Activated CD4-positive, alpha-beta T cell treated with anti-CD3 and anti-CD28 coated beads, Interleukin-2, amount 10 ng/mL, durations not matched to agents 24 days and 14 days (primary cell): ENCODE measurements at places on chromosomes 11 and 22.

- DNase-seq, result no peak
Measured at GRCh38 chr11:78253797-78254196, 65.1 kb downstream of the USP35 start.

- no peak for DNase-seq
Measured at GRCh38 chr22:28593299-28593698, 86.3 kb downstream of the TTC28 start.

GRCh38 chr22:35465109-35465701 lies 65.3 kb downstream of the MCM5 start:
- no peak for DNase-seq

GRCh38 chr11:27406498-27407354 lies 43.7 kb upstream of the CCDC34 start:
- DNase-seq, result no peak

DNA sequence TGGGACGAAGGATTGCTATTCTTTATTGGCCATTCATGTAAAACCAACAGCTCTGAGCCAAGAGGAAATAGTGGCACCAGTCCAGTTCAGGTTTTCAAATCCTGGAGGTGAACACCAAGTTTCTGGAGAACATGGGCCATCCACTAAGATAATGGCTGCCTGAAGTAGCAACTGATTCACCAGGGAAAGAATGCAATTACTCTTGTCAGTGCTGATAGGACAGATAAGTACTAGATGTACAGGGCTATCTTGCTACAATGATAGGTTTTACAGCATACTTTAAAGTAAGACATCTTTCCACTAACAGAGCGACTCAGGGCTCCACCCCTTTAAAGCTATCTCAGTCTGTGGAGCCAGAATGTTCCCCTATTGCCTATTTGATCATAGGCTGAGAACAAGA lies 36.8 kb upstream of the APOA1 start:
- no peak for DNase-seq

DNA sequence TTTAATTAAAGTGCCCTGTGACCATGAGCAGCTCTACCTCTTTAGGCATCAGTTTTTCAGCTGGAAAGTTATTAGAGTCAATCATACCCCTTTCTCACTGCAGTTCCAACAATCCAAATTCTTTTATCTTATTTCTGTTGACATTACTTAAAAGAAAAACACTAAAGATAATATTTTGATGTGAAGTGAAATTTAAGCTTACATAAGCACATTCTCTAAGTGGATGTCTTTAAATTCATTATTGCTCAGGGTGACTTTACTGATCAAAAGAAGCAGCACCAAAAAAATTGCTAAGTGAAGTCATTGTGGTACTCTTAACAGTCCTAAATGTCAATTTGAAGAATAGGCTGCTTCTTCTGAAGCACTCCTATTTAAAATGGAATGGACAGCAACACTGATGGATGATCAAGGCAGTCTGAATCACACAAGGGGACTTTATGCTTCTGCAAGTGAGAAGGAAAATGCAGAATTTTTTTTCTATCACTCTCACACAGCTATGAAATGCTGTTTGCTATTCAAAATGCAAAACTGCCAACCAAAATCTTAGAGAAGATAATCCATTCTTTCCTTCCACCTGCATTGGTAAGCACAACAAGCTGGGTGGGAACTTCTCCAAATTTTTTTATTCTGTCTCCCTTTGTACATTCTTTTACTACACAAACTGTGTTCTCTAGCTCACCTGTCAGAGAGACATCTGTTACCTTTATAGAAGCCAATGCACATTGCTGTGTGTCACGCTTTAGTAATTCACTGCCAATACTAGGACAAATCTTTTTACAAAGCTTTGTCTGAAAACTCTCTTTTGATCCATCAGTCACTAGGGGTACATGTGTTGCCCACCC lies 179.9 kb downstream of the GRIA4 start:
- no peak for DNase-seq

DNA sequence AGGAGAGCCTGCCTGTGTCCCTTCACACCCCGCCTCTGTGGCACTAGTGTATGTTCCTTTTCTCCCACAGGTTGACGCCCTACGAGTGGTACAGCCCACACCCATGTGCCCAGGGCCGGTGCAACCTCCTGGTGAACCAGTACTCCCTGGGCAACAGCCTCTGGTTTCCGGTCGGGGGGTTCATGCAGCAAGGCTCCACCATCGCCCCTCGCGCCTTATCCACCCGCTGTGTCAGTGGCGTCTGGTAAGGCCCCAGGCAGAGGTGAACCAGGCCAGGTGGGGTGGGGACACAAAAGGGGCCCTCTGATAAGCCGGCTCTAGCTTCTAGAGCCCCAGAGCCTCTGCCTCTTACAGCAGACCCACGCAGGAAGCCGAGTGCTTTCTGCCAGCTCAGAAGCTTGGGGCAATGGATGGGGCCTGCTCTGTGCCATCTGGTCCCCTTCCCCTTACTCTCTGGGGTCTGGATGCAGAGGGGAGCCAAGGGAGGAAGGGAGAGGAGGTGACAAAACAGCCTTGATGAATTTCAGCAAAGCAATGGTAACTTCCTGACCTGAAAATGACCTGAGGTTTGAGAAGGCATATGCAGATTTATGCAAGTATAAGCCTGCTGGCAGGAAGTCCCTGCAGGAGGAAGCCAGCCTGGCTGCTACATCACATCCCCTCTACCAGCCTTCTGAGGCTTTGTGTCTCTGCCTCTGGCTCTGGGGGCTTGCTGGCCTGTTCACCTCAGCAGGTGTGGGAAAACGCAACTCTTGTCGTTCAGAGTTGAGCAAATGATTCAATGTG lies 67.0 kb upstream of the TBCEL start:
- DNase-seq, result peak; percentile 69

DNA sequence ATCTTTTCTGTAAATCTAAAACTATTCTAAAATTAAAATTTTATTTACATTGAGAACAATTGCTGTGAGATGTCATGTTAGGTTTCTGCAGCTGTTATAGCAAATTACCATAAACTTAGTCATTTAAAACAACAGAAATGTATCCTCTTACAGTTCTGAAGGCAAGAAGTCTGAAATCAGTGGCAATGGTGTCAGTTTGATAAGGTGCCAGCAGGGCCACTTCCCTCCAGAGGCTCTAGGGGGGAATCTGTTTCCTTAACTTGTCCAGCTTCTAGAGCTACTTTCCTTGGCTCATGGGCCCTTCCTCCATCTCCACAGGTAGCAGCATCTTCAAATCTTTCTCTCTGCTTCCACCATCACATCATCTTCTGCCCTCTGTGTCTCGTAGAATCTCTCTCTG lies 23.0 kb downstream of the MOGAT2 start:
- no peak for DNase-seq

- no peak for DNase-seq
Measured at GRCh38 chr11:120704256-120704750, 192.8 kb downstream of the GRIK4 start.

GRCh38 chr11:4054643-4055042 lies 40.0 kb upstream of the RRM1 start:
- no peak for DNase-seq

DNA sequence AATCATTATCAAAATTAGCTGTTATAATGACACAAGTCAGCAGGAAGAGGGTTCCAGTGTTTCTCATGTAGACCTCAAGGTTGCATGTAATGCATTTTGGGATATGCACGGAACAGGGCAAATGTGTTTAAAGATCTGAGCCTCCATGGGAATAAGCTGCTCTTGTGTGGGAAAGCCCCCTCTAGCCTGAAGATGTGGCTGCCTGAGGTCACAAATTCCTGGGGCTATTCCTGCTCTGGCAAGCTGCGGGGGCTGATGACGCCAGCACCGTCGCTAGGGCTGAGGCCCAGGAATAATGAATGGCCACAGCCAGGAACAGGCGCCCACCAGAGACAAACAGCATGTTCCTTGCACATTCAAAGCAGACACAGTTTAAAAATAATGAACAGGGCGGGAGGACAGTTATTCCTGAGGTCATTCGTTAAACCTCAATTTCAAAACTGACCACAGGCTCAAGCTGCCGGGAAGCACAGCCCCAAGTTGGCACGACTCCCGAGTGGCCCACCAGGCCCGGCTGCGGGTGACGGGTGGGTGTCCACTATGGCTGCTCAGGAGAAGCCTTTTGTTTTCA lies 11.7 kb downstream of the OSBPL5 start:
- DNase-seq, result no peak

GRCh38 chr11:130622141-130622542 lies 173.7 kb downstream of the ADAMTS15 start:
- DNase-seq, result no peak

GRCh38 chr11:6931146-6931713 lies 5.0 kb downstream of the ZNF215 start:
- DNase-seq, result no peak

DNA sequence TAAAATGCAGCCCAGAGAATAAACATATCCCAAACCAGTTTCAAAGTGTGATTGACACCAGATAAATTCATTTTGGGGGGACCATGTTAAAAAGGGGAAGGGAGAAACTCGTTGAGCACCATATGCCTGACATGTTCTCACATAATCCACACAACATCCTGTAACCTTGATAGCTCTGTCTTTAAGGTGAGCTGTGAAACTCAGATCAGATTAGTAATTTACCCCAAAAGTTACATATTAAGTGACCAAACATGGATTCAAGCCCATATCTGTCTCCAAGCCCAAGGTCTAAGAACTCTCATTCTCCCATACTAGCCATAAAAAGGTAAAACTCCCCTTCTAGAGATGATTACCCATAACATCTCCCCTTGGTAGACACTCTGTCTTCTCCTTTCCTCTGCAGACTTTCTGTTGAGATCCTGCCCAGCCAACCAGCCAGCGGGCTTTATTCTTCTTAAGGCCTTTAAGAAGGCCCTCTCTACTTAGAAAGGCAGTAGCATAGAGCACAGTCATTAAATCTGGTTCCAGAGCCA lies 150.7 kb downstream of the CCDC34 start:
- no peak for DNase-seq

GRCh38 chr11:125874556-125875124 lies 12.8 kb upstream of the HYLS1 start:
- DNase-seq, result peak; percentile 85

DNA sequence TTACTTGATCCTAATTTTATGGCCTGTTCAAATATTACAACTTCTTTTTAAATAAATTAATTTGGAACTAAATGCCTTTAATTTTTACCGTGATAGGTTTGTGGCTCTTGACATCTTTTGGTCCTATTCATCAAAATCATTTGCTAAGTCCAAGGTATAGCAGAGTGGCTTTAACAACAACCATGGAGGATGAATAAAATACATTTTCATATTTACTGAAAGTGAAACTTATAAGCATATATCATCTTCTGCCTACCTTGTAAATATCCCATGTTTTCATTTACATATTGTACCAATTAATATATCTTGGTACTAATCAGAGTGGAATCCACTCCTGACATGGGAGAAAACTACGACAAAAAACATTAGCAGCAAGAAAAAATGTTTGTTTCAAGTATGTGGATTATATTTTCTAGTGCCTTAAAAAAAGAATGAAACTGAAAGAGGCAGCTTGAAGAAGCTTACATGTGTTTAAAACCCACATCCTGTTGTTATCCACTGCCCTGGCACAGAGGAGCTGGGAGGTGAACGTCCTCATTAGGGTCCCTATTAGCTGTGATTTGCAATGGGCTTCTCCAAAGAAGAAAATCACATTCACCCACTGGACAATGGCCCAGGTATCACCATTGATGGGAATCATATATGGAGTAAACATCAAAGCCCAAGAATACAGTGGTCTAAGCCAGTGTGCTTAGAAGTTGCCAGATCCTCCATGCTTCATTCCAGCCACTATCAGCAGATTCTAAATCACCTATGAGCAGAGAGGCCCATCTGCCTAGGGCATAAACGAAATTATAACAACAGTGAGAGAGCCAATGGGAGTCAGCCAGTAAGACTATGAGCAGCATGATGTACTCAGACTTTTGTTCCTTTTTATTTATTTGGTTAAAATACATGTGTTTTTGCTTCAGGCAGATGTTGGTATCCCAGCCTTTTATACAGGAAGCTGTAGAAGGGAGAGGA lies 84.7 kb downstream of the MAML2 start:
- peak; percentile 86 for DNase-seq

GRCh38 chr11:76674517-76675400 lies 4.2 kb upstream of the LRRC32 start:
- no peak for DNase-seq

DNA sequence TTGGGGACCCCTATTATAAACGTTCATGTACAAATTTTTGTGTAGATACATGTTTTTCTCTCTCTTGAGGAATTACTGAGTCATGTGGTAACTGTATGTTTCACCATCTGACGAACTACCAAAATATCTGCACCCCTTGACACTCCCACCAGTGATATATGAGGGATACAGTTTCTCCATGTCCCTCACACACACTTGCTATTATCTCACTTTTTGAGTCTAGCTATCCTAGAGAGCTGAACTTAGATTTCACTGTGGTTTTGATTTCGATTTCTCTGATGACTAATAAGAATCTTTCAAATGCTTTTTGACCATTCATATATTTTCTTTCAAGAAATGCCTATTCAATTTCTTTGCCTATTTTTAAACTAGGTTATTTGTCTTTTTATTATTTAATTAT lies 200.2 kb downstream of the PGR start:
- DNase-seq, result no peak

DNA sequence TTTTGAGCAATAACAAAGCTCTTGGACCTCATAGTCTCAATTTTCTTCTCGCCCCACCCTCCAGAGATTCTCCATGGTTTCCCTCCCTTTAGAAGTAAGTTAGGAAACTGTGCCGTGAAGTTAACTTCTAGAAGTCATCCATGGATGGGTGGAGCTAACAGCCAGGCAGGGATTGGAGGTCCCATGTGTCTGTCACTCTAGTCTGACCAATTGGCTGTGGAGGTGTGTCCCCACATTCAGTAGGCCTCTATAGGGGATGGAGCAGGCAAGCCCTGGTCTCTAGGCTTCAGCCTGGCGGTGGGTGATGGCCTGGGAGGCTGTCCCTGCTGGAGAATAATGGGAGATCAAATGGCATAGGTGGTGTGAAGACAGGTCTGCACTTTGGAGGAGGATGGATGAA lies 50.7 kb downstream of the TP53I11 start:
- DNase-seq, result peak; percentile 71

- DNase-seq, result no peak
Measured at GRCh38 chr11:99349151-99349673, 328.5 kb downstream of the CNTN5 start.

DNA sequence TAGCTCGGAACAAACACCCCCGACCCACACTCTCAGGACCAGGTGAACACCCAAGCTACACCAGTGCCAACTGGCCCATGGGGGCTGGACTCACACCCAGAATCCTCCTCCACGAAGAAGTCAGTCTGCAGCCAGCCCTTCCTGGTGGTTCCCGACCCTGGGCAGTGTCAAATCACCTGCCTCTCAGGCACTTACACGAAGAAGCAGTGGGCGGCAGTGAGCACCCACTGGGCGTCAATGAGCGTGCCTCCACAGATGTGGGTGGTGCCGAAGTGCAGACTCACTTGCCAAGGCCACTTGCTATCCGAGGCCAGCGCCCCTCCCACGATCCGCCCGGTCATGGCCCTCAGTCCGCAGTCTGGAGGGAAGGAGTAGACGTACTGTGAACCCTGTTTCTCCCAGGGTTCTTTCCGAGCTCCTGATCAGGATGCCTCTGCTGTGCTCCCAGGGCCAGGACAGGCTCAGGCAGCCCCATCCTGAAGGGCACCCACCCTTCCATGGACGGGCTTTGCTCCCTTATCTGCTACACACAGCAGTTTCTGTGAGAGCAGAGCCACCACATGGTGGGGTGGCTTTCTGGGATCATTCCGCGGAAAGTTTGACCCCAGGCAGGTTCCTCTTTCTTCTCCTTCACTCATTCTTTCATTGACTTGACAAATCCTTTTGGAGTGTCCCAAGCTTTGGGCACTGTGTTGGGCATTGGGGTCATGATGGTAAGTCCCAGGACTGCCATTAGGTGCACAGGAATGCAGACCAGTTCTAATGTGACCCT lies 19.4 kb downstream of the TMPRSS13 start:
- no peak for DNase-seq

- DNase-seq, result no peak
Measured at GRCh38 chr11:21485006-21485405, 707.9 kb upstream of the ANO5 start.

- DNase-seq, result no peak
Measured at GRCh38 chr11:101296896-101297295, 167.3 kb upstream of the PGR start.
